ENCODE measurements at places on chromosomes 5 and 9.

GRCh38 chr5:97162045-97162444 is 19.6 kb upstream of the LIX1 start:
- H3K27ac ChIP-seq, result no peak overlapping the region
- no peaks in the 10 kb centered on the region for H3K27me3 ChIP-seq
- DNase-seq, result peak; percentile 59
- H3K36me3 ChIP-seq, result peaks cover 72% of the 10 kb centered on the region
- no peaks in the 10 kb centered on the region for H3K4me1 ChIP-seq

DNA sequence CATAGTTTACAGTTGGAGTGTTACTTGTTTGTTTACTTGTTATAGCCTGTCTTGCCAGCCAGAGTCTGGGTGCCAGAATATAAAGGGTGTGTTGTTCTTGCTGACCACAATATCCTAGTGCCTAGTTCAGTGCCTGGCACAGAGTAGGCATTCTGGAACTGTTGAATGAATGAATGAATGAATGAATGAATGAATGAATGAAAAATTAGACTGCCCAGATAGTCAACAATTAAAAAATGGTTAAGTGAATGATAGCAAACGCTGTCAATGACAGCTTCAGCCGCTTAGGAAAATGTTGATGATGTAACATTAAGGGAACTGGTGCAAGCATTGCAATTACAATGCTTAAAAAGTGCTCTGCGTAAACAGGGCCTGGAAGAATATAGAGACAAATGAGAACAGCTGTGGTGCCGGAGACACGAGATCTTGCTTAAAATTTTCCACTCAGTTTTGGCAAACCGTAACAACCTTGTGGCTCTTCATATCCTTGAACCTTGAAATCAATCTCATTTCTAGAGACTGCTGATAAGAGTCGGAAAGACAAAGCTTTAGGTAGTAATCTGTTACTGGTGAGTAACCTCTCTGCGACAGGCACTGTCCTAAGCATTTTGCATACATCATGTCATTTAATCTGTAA is 4.7 kb upstream of the TTLL11 start:
- H3K27ac ChIP-seq, result no peak overlapping the region
- H3K36me3 ChIP-seq, result no peaks in the 10 kb centered on the region
- no peaks in the 10 kb centered on the region for H3K4me1 ChIP-seq
- no peak overlapping the region for H3K4me3 ChIP-seq
- H3K27me3 ChIP-seq, result no peaks in the 10 kb centered on the region

DNA sequence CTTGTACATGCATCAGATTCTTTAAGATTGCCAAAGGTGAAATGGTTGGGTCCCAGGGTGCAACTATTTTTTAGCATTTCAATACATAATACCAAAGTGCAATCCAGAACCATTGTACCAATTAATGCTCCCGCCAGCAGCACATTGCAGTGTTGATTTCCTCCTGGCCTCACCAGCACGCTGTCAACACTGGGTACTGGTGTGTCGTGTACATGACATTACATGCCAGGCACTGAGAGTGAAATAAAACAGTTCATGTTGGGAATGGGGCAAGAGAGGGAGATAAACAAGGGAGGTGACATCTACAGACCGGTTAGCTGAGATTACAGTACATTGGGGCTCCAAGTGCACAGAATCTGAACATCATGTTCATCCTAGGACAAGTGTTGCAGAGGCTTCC is 37.8 kb downstream of the HMGCS1 start:
- H3K4me1 ChIP-seq, result peaks cover 3% of the 10 kb centered on the region
- DNase-seq, result peak; percentile 73
- no peaks in the 10 kb centered on the region for H3K27me3 ChIP-seq
- H3K36me3 ChIP-seq, result no peaks in the 10 kb centered on the region
- H3K27ac ChIP-seq, result no peak overlapping the region
- H3K4me3 ChIP-seq, result no peak overlapping the region

- H3K36me3 ChIP-seq, result no peaks in the 10 kb centered on the region
- no peak overlapping the region for H3K27ac ChIP-seq
- DNase-seq, result no peak
- no peaks in the 10 kb centered on the region for H3K27me3 ChIP-seq
Measured at GRCh38 chr5:42656651-42657015, 100.0 kb upstream of the CCDC152 start.

GRCh38 chr9:16651446-16651964 is 219.0 kb downstream of the BNC2 start:
- no peak overlapping the region for H3K4me3 ChIP-seq
- no peaks in the 10 kb centered on the region for H3K4me1 ChIP-seq
- no peak overlapping the region for H3K27ac ChIP-seq
- no peak for DNase-seq
- no peaks in the 10 kb centered on the region for H3K27me3 ChIP-seq

DNA sequence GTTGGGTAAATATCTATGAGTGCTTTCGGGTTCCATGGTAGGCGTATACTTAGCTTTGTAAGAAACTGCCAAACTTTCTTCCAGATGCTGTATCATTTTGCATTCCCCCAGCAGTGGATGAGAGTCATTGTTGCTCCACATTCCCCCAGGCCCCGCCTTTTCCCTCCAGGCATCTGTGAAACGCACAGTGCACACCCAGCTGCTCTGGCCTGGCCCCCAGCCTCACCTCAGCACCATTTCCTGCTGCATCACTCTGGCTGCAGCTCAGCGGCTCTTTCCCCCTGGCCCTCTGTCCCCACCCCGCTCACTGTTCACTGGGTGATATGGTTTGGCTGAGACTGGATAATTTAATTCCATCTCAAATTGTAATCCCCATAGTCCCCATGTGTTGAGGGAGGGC is 76.6 kb upstream of the SPTLC1 start:
- peaks cover 9% of the 10 kb centered on the region for H3K27me3 ChIP-seq
- DNase-seq, result no peak
- H3K27ac ChIP-seq, result no peak overlapping the region
- no peaks in the 10 kb centered on the region for H3K36me3 ChIP-seq
- H3K4me1 ChIP-seq, result no peaks in the 10 kb centered on the region

DNA sequence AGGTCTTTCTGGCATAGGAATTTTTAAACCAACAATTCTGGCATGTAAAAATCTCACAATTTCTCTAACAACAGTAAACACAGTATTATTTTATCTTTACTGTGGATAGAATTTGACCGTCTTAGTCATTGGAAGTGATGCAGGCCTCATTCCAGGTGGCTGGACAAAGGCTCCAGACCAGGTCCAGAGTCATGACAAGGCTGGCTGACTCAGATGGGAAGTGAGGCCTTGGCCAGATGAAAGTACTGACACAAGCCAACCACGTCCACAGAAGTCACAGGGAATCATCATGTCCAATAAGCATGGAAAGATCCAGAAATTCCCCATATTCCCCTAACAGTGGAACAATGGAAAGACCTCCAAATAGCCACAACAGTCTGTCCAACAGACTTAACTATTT is 12.4 kb downstream of the SPOCK1 start:
- no peak for DNase-seq
- no peak overlapping the region for H3K4me3 ChIP-seq
- no peaks in the 10 kb centered on the region for H3K27me3 ChIP-seq
- H3K27ac ChIP-seq, result no peak overlapping the region
- H3K36me3 ChIP-seq, result no peaks in the 10 kb centered on the region

- H3K36me3 ChIP-seq, result no peaks in the 10 kb centered on the region
- H3K4me3 ChIP-seq, result no peak overlapping the region
- H3K27me3 ChIP-seq, result no peaks in the 10 kb centered on the region
- peak; percentile 50 for DNase-seq
- peaks cover 15% of the 10 kb centered on the region for H3K4me1 ChIP-seq
- H3K27ac ChIP-seq, result peak overlapping the region; percentile 59
Measured at GRCh38 chr5:126503602-126504104, 80.4 kb downstream of the GRAMD2B start.

DNA sequence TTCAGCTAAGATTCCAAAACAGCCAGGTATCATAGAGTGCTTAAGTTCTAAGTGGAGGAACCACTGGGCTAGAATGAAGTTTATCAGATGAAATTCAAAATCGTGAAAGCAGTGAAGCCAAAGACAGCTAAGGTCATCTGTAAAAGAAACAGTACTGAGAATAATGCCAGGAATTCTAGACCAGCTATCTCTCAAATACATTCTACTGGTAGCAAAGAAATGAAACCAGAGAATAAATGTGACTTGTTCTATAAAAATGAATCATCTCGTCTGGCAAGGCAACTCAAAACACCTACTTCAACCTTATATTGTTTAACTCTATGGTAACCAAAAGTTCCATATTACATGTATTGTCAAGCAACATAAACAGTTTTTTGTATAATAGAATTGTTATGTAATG is 51.3 kb upstream of the RGMB start:
- H3K27me3 ChIP-seq, result no peaks in the 10 kb centered on the region
- no peak for DNase-seq
- H3K36me3 ChIP-seq, result no peaks in the 10 kb centered on the region
- no peaks in the 10 kb centered on the region for H3K4me1 ChIP-seq
- H3K4me3 ChIP-seq, result no peak overlapping the region

GRCh38 chr5:435961-436640 is 6.9 kb upstream of the EXOC3 start:
- H3K4me3 ChIP-seq, result no peak overlapping the region
- no peak for DNase-seq
- no peaks in the 10 kb centered on the region for H3K27me3 ChIP-seq
- H3K4me1 ChIP-seq, result no peaks in the 10 kb centered on the region
- H3K27ac ChIP-seq, result no peak overlapping the region

GRCh38 chr5:98961665-98962344 is 33.0 kb upstream of the CHD1 start:
- H3K27me3 ChIP-seq, result no peaks in the 10 kb centered on the region
- no peaks in the 10 kb centered on the region for H3K36me3 ChIP-seq
- H3K4me3 ChIP-seq, result no peak overlapping the region
- H3K4me1 ChIP-seq, result no peaks in the 10 kb centered on the region
- H3K27ac ChIP-seq, result no peak overlapping the region
- no peak for DNase-seq

- DNase-seq, result no peak
- no peaks in the 10 kb centered on the region for H3K4me1 ChIP-seq
- peak overlapping the region; percentile 73 for H3K27ac ChIP-seq
- H3K4me3 ChIP-seq, result no peak overlapping the region
- H3K36me3 ChIP-seq, result no peaks in the 10 kb centered on the region
Measured at GRCh38 chr9:13388157-13388556, 108.7 kb upstream of the MPDZ start.

DNA sequence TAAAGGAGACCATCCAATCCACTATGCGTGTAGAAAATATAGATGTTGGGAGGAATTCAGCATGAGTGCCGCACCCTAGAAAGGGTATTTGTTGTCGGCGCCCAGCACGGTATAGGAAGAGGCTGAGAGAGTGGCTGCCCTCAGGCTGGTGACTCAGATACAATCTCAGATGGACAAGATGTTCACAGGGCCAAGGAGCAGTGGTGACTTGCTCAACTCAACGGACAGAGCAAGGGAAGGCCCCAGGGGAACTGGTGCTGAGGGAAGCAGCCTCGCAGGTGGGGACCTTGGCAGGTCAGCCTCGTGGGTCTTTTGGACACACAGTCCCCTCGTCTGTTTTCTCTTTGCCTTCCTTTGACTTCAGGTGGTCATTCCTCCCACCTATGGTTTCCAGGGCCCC is 28.0 kb upstream of the IRX2 start:
- H3K4me3 ChIP-seq, result no peak overlapping the region
- H3K27me3 ChIP-seq, result no peaks in the 10 kb centered on the region
- no peak overlapping the region for H3K27ac ChIP-seq
- H3K36me3 ChIP-seq, result no peaks in the 10 kb centered on the region
- H3K4me1 ChIP-seq, result no peaks in the 10 kb centered on the region

DNA sequence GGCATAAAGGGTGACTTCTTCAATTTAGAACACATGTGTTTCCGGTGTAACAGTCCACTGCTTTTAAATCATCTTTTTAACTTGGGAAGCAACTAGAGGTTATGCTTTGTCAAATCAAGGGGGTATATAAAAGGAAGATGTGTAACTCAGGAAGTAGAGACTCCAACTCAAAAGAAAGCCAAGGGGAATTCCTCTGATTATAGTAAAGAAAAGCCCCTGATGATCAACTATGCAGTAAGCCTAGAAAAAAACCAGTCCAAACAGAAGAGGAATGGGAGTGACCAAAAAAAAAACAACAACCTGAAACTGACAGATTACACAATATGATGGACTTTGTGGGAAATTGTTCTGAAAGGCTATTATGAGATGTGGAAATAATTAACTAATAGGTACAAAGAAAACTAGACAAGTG is 90.3 kb downstream of the AK8 start:
- H3K4me3 ChIP-seq, result no peak overlapping the region
- no peaks in the 10 kb centered on the region for H3K27me3 ChIP-seq
- H3K4me1 ChIP-seq, result no peaks in the 10 kb centered on the region
- no peaks in the 10 kb centered on the region for H3K36me3 ChIP-seq
- H3K27ac ChIP-seq, result no peak overlapping the region
- DNase-seq, result no peak

DNA sequence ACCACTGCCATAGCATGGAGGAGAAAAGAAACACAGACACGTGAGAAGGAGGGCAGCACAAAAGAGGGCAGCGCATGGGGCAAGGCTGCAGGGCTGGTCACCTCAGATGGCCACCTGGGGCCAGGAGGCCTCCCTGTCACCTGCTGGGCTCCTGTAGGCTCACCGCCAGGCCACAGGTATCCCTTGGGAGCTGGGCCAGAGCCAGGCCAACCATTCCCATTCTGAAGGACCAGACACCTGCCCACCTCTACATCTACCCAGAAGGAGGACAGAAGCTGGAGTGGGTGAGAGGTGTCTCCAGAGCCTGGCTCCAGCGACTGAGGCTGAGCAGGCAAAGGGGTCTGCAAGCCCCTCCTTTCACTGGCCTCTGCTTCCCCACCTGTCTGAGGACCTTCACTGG is 103.1 kb downstream of the PAX5 start:
- no peaks in the 10 kb centered on the region for H3K27me3 ChIP-seq
- DNase-seq, result no peak
- no peaks in the 10 kb centered on the region for H3K36me3 ChIP-seq
- H3K27ac ChIP-seq, result no peak overlapping the region

GRCh38 chr9:79154806-79155205 is 417.0 kb upstream of the TLE4 start:
- no peak overlapping the region for H3K4me3 ChIP-seq
- H3K36me3 ChIP-seq, result no peaks in the 10 kb centered on the region
- H3K27me3 ChIP-seq, result no peaks in the 10 kb centered on the region
- H3K4me1 ChIP-seq, result no peaks in the 10 kb centered on the region
- H3K27ac ChIP-seq, result no peak overlapping the region
- no peak for DNase-seq

DNA sequence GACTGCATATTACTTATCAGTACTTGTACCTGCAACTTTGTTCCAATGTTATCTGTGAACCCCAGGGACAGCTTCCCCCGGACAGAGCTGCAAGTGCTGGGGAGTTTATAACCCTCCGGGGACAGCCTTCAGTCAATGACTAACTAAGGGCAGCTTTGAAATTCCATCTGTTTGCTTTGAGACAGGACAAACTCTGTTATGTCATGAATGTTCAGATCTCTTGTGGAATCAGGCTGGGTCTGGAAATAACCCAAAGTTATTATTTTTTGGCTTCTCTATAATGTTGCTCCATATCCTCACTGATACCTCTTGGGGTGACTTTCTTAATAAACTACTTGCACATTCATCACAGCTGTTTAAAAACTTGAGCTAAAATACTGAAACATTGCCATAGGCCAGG is 617.5 kb upstream of the TLE4 start:
- no peaks in the 10 kb centered on the region for H3K27me3 ChIP-seq
- no peaks in the 10 kb centered on the region for H3K36me3 ChIP-seq
- no peaks in the 10 kb centered on the region for H3K4me1 ChIP-seq
- H3K4me3 ChIP-seq, result no peak overlapping the region

GRCh38 chr5:2093859-2094615 is 211.3 kb upstream of the IRX4 start:
- H3K4me1 ChIP-seq, result no peaks in the 10 kb centered on the region
- no peaks in the 10 kb centered on the region for H3K36me3 ChIP-seq
- DNase-seq, result no peak
- no peaks in the 10 kb centered on the region for H3K27me3 ChIP-seq
